ENCODE measurements at places on chromosomes 7 and 10.

DNA sequence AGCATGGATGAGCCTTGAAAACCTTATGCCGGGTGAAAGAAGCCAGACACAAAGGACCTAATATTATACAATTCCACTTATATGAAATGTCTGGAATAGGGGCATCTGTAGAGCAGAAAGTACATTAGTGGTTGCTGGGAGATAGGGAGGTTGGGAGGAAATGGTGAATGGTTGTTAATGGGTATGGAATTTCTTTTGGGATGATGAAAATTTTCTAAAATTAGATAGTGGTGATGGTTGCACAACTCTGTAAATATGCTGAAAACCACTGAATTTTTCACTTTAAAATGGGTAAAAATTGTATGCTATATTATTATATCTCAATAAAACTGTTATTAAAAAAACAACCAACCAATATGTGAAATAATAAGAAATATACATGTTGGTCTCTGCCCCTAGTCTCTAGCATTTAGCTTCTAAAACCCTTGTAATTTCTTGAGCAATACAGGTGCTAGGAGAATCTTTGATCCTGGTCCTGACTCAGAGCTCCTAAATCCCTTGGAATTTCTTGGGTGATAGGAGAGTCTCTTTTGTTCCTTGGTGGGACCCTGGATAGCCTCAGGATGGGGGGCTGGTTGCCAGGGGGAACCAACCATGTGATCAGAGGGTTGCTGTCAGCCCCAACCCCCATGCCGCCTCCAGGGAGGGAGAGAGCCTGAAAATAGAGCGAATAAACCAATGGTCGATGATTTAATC lies 64.0 kb downstream of the TACR2 start:
- DNase-seq = no peak

GRCh38 chr7:151964951-151965350 lies 8.7 kb downstream of the GALNTL5 start:
- DNase-seq = no peak

DNA sequence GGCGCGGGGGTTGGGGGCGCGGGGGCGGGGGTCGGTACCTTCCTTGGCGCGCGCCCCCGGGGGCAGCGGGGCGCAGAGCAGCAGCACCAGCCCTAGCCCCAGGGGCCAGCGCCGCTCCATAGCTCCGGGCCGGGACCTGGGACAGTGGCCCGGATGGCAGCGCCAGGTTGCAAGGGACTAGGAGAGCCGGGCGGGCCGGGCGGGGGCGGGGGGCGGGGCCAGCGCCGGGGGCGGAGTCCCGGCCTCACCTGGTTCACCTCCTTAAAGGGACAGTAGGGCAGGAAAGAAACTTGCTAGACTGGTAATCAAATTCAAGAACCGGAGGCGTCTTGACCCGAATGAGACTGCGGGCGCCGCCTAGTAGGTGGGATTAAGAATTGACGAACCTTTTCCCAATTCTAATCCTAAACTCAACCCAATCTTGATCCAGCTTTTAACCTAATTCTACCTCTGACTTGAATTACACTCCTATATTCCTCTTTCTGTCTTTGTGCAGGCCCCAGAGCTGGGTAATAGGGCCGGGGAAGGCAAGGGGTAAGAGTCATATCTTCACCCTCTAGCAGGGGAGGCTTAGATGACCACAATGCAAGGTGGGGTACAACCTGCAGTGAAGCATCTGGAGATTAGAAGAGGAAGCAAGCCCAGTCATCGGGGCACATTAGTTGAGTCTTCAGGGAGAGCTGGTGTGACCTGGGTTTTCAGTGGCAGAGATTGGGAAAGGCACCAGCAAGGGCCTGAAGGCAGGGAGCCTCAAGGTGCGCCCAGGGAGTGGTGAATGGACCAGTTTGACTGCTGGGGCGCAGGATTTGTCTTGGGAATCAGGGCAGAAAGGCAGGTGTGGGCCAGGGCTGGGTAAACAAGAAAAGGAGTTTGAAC lies at the start of gene EPHA1:
Gene EPHA1, minus strand, starts transcription at position 171 of the 876 bp plus-strand sequence. Its CDS starts 51 bp downstream, at position 120.
- peak; percentile 23 for DNase-seq

DNA sequence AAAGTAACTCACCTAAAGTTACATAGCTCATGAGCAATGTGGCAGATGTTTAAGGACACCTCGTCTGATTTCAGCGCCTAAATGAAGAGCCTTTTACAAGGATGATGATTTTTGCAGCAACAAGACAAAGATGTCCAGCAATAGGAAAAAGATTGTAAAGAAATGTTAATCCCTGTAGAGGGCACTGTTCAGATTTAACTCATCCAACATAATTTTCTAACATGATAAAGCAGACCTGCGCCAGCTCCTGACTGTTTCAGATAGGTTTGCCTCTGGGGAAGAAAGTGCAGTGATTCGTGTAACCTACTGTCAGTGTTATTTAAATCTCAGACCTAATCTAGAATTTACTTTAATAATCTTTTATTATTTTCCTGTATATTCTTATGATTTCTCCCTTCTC lies 595.2 kb downstream of the AUTS2 start:
- DNase-seq = peak; percentile 57

DNA sequence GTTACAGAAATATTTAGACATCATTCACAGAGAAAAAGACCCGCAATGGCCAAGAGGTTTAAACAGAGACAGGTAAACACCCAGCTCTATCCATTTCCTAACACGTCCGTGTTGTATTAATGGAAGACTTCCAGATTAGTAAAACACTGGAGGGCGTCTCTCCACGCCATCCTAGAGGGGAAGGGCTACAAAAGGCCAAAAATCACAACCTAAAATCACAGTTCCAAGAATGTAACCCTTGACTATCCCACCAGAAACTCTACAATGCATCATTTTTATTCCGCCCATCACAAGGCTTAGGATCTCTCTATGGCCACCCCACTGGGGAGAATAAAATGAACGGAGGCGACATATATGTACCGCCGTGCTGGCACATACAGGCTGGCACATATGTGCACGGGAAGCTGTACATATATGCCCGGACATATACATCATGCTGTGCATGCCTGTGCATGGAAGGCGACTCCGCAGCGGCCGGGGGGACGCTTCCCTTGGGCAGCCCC lies 734 bp downstream of the PCLO start:
- no peak for DNase-seq

- DNase-seq = no peak
Observed at GRCh38 chr7:7183838-7184463, 1.6 kb downstream of the C1GALT1 start.

- DNase-seq = no peak
Observed at GRCh38 chr10:100876585-100877460, 35.9 kb upstream of the SLF2 start.

DNA sequence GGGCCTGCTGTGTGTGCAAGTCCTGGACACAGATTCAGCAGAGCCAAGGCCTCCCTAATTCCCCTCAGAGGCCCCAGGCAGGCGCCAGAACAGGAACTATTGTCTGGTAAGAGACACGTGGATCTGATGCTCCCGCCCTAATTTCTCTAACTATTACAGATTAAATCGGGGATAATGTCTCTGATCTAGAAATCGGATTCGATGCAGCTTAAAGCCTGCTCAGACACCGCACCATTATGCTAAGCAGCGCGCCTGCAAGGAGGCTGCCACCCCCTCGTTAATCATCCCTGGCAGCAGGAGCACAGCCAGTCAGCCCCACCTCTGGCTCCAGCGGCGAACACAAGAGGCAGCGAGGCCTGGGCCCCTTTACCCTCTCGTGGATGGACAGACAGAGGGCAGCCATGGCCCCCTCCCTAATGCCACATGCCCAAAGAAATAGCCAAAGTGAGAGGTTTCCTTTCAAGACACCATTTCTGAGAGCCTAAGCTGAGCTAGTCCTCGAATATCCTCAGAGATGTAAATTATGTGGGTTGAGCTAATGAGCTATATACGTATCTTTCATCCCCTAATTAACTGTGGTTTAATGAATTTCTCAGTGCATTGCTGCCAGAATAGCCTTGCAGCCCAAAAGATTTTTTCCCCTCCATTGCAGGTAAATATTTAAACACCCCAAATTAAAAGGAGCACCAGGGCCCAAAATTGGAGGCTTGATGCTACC lies 122.1 kb downstream of the GRID1 start:
- no peak for DNase-seq

DNA sequence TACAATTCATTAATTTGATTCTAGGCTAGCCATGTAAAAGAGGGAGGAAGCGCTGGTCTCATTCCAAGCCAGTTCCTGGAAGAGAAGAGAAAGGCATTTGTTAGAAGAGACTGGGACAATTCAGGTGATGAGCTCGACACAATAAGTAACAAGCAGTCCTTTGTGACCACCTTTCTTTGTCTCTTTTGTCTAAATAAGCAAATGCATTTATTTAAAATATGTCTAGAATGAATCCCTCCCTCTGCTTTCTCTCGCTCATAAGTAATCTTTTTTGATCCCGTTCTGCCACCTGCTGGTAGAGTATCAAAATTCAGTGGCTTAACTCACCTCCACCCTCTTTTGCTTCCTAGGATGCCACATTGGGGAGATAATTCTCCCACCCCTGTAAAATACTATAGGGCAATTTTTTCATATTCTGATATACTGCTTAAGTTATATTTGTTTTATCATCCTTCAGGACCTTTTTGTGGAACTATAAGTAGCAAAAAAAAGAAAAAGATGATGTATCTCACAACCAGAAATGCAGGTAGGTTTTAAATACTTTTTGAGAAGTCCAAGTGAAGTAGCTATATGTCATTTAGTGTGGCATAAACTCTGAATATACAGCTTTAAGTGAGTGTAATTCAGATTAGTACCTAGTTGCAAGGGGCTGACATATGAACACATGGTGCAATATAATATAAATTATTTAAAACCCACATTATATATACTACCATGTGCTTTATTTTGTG lies 91.5 kb downstream of the GSDME start:
- peak; percentile 28 for DNase-seq

- DNase-seq = no peak
Observed at GRCh38 chr7:20895563-20895962, 108.9 kb upstream of the SP8 start.

DNA sequence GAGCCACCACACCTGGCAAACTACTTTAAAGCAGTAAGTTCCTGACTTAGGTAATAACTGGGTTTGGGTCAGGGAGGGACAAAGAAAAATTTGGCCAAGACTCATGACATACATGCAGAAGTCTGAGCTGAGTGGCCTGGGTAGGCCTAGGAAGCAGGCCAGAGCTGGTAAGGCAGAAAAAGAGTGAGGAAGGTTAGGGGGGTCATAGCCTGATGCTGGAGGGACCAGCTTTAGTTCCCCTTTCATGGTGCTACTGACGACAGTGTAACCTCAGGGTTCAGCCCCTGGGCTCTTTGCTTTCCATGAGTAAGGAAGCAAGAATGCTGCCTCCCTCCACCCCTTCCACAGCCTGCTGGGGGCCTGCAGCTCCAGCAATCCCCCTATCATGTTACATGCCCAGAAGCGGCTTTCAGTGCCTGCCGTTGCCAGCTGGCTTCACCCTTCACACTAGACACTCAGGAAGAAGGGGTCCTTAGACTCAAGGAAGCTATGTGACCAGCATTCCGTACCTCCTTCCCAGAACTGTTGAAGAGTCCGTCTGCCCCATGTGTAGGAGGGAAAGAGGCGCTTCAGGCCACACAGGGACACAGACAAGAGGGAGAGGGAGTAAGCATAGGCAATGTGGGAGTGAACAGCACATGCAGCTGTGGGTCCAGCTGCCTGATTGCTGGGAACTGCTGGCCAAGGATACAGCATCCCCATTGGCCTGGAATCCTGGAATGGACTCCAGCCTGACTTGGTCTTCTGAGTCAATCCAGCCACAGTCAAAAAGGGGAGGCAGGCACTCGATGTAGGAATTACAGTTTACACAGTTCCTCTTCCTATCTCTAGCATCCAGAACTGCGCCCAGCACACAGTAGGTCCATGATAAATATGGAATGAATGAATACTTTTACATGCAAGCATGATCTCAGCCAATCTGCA lies 4.1 kb upstream of the PLAU start:
- no peak for DNase-seq

DNA sequence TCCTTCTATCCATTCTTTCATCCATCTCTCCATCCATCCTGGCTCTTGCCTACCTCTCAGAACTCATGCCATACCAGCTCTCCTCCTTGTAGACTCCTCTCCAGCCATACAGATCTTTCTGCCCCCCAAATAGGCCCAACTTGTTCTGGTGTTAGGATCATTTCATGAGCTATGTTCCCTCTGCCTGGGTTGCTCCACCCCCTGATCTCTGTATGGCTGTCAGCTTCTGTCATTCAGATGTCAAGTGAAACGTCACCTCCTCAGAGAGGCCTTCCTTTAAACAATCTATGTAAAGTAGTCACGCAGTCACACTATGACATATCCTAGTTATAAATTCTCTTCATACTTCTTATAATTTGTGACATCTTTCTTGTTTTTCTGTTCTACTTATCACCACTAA lies 42.3 kb upstream of the PNLIPRP3 start:
- DNase-seq = no peak

GRCh38 chr10:113045147-113046055 lies 95.4 kb downstream of the TCF7L2 start:
- no peak for DNase-seq

- DNase-seq = no peak
Observed at GRCh38 chr7:139494835-139495579, 11.5 kb upstream of the KLRG2 start.

- DNase-seq = no peak
Observed at GRCh38 chr10:71651428-71651827, 68.2 kb downstream of the C10orf105 start.

- no peak for DNase-seq
Observed at GRCh38 chr7:101231644-101232043, 6.0 kb downstream of the CLDN15 start.

DNA sequence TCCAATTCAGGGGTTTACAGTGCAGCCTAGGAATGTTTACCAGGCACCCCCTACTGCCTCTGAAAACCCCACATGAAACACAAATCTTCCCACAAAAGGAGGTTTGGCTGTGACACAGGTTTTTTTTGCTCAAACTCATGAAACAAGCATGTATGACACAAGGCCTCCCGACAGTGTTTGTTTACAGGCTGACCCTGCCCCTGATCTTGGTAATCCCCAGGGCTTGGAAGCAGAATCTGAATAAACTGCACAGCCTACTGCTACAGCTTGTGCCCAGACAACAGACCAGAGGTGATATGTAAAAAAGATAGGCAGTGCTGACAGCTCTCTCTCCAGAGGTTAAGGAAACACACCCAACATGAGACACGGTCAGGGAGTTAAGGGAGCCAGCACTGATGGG lies 184.2 kb downstream of the KMT2E start:
- no peak for DNase-seq

DNA sequence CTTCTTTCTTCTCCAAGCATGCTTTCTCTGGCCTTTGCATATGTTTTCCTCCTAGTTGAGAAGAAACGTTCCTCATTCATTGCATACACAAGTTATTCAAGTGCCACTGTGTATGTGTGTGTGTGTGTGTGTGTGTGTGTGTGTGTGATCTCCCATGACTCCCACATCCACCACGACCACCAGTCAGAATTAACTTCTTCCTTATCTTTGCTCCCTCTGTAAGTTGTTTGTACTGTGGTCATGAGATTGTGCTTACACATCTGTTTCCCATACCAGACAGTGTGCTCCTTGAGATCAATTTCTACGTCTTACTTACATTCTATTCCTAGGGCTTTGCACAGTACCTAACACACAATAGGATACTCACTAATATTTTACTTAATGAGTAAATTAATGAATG lies 22.4 kb upstream of the FAM13C start:
- DNase-seq = no peak

GRCh38 chr10:99742254-99742653 lies 10.2 kb downstream of the CUTC start:
- DNase-seq = no peak

- no peak for DNase-seq
Observed at GRCh38 chr10:30447125-30447799, 13.3 kb downstream of the MAP3K8 start.
